ENCODE measurements at places on chromosomes 2 and 18. TPM values are rescaled to one million over a fixed set of nuclear protein-coding genes. Genes with fewer than 3 reads are reported as not detected.

Gene GPR39
- total RNA-seq, result 1.7 TPM

Gene OXER1
- 0.25 TPM for total RNA-seq

Gene SH3RF3
- total RNA-seq, result 14.8 TPM

Gene IAH1
- 49.2 TPM for total RNA-seq

Gene SIX3
- total RNA-seq, result 0.49 TPM

Gene ALLC
- not detected for total RNA-seq

Gene SERPINB3
- total RNA-seq, result not detected

Gene UGT1A4
- not detected for total RNA-seq

Gene POTEJ
- total RNA-seq, result not detected

Gene ANKAR
- total RNA-seq, result 29.5 TPM

Gene AGXT
- not detected for total RNA-seq

Gene TFCP2L1
- total RNA-seq, result under 0.01 TPM

Gene DUSP2
- 4.2 TPM for total RNA-seq

Gene NOSTRIN
- 7.1 TPM for total RNA-seq

Measured in temporal lobe (tissue), 4 donors.